ENCODE measurements at places on chromosomes 4 and X.

DNA sequence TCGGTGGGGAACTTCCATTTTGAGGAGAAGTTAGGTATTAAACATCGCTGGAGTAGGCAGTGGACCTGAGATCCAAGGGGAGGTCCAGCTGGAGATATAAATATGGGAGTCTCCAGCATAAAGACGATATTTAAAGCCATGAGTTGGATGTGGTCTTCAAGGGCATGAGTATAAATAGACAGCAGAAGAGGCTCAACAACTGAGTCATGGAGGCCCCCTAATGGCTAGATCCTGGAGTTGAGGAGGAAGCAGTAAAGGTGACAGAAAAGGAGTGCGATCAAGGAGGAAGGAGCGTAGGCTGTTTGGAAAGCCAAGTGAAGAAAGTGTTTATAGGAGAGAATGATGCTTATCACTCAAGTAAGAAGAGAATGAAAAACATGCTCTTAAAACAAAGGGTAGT lies 18.1 kb upstream of the APBB2 start:
- no peak for DNase-seq

- DNase-seq, result no peak
Observed at GRCh38 chr4:139968831-139969230, 185.2 kb downstream of the MAML3 start.

- peak; percentile 46 for DNase-seq
Observed at GRCh38 chr4:25993395-25994185, 79.6 kb downstream of the SMIM20 start.

DNA sequence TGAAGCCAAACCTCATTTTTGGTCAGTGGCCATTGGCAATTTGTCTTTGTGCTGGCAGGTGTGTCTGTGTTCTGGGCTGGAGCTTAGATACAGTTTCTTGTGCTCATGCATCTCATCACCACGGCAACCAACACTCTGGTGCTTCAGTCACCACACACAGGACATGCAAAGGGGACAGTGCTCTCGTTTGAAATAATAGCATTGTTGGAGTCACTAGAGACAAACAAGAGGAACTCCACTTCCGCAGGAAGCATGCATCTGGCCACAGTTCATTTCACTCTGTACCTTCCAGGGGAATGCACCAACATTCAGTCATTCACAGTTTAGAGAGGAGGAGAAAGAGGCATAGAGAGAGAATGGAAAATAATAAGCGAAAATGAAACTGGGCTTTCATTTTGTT lies 267.4 kb downstream of the ANK2 start:
- DNase-seq, result no peak

DNA sequence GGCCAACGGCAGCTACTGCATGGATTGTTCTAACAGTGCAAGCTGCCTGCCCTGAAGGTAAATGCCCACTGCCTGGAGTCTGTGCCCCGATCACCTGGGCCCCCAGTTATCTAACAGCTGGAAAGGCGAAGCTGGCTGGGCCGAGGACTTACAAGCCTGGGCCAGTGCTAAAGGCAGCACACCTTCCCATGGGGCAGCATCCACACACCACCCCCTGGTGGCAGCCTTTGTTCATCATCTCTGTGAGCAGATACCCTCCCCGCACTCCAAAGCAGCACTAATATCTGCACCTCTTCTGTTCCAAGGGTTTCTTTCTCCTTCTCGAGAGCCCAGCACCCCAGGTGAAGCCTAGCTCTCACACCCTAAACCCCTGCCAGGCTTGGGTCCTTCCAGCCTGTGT lies 7.6 kb downstream of the SLC2A9 start:
- peak; percentile 65 for DNase-seq

DNA sequence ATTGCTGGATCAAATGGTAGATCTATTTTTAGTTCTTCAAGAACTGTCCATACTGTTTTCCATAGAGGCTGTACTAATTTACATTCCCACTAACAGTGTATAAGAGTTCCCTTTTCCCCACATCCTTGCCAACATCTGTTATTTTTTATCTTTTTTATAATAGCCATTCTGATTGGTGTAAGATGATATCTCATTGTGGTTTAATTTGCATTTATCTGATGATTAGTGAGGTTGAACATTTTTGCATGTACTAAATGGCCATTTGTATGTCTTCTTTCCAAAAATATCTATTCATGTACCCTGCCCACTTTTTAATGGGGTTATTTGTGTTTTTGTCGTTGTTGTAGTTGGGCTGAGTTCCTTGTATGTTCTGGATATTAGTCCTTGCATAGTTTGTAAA lies 35.4 kb upstream of the PRKG2 start:
- no peak for DNase-seq

DNA sequence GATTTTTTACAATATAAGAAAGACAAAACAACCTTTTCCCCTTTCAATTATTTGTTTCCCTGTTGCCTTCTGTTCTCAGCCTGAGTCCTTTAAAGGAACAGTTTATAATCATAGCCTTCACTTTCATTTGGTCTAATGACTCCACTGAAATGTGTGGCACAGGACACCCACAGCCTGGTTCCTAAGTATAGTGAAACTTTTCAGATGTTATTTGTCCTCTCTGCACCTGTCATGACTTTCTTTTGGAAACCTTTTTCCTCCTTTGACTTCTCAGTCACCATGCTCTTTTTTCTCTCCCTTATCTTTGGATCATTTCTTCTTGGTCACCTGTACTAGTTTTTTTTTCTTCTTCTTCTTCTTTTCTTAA lies 237.8 kb upstream of the ANXA3 start:
- DNase-seq, result no peak

- no peak for DNase-seq
Observed at GRCh38 chrX:129875669-129876068, 30.3 kb upstream of the UTP14A start.

- no peak for DNase-seq
Observed at GRCh38 chr4:55783584-55783983, 36.0 kb upstream of the EXOC1L start.

GRCh38 chrX:20382518-20383297 lies 116.0 kb upstream of the RPS6KA3 start:
- no peak for DNase-seq

- no peak for DNase-seq
Observed at GRCh38 chr4:154566639-154567204, 3.9 kb downstream of the FGB start.

- DNase-seq, result no peak
Observed at GRCh38 chr4:99593781-99594641, 19.4 kb downstream of the MTTP start.

GRCh38 chrX:4809571-4809970 lies 1096.1 kb upstream of the PRKX start:
- no peak for DNase-seq

DNA sequence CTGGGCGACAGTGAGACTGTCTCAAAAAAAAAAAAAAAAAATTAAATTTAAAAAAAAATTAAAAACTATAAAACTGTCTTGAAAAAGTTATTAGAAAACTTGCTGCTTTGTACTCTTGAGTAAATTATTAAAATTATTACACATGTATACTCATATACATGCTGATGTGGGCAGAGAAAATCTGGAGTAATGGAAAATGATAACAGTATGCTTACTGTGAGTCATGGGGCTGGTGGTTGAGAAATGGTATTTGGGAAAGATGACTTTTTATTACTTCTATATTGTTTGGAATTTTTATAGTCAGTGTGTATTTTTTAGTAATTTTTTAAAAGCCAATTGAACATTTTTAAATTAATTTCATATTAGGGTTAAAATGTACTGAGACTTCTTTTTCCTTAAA lies 7.5 kb downstream of the YY2 start:
- no peak for DNase-seq

GRCh38 chrX:15204130-15204751 lies 65.6 kb downstream of the ASB9 start:
- no peak for DNase-seq

GRCh38 chrX:49019599-49020249 lies 17.7 kb upstream of the GRIPAP1 start:
- no peak for DNase-seq

- no peak for DNase-seq
Observed at GRCh38 chr4:114364857-114365256, 233.8 kb upstream of the UGT8 start.

DNA sequence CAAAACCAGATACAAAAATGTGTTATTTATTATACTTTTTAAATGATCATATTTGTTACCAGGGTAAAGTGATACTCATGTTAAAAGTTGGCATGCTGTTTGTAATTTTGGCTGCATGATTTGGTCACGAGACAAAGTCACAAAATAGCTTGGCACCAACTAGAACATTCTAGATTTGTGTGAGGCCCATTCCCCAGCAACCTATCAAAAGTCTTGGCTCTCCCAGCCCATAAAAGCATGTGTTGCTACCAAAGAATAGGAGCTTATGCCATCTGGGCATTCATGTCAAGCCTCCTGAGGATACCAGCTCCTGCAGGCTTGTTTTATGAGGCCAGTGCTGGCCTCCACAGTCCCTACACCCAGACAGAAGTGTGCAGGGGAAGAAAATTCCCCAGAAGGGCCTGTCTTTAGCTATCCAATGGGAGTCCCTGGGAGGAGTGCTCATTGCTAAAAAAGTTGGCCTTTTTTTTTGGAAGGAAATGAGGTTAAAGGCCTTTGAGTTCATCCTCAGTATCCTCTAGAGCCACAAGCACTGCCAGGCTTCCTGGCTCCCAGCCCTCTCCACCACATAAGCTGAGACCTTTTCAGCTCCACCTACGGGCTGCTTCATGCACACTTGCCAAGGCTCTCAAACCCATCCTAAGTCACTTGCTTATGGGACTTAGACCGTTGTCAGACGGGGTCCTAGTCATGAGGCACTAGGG lies 211.9 kb upstream of the EOLA2 start:
- DNase-seq, result peak; percentile 43

DNA sequence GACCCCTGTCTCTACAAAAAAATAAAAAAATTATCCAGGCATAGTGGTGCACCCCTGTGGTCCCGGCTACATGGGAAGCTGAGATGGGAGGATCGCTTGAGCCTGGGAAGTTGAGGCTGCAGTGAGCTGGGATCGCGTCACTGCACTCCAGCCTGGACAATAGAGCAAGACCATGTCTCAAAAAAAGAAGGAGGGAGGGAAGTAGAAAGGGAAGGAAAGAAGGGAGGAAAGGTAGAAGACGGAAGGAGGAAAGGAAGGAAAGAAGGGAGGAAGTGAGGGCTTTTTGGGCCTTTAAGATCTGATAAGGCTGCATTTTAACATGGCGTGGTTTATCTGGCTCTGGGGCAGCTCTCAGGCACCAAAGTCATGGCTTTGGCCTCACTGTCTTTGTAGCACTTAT lies 10.4 kb downstream of the PDK3 start:
- no peak for DNase-seq

- DNase-seq, result no peak
Observed at GRCh38 chrX:39115166-39115565, 313.9 kb downstream of the MID1IP1 start.

GRCh38 chr4:8647626-8648025 lies 55.1 kb downstream of the CPZ start:
- no peak for DNase-seq

- DNase-seq, result no peak
Observed at GRCh38 chr4:2083116-2083825, 24.1 kb downstream of the NAT8L start.

GRCh38 chr4:183262776-183263100 lies 57.3 kb downstream of the CLDN22 start:
- DNase-seq, result no peak

DNA sequence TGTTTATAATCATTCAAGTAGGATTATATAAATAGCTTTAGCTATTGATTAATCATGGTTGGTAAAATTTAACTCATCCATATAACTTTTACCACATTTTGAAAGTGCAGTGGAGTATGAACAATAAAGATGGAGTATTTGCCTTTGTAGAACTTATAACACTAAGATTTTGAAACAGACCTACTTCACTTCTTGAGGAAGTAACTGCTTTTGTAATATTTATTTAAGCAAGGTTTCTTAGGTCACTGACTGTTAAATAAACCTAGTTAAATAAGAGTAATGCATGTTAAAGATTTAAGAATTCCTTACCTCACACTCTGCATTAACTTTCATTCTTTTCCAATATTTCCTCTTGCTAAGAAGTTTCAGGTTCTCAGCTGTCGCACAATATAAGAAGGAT lies 242.5 kb downstream of the CFAP299 start:
- DNase-seq, result no peak

GRCh38 chrX:39907964-39908661 lies 189.6 kb downstream of the BCOR start:
- DNase-seq, result peak; percentile 61

- no peak for DNase-seq
Observed at GRCh38 chr4:52572936-52573485, 86.1 kb downstream of the USP46 start.

DNA sequence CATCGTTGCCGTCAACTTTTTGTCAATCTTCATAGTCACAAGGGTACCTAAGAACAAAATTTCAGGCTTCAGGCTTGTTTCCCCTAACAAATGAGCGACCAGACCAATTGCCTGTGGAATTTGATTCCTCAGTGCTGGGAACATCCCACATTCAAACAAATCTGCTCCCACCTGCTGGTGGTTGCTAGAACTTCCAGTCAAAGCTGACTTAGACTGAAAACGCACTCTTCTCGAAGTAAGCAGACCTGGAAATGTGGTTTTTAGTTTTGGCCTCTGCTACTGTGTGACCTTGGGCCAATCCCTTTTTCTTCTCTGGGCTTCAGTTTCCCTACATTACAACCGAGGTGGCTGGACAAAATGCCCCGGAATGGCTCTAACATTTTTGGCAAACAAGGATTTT lies 1.8 kb upstream of the GABRQ start:
- no peak for DNase-seq

GRCh38 chr4:79574741-79575451 lies 166.9 kb upstream of the GK2 start:
- DNase-seq, result no peak

GRCh38 chrX:118975831-118976598 lies 1.6 kb downstream of the LONRF3 start:
- peak; percentile 85 for DNase-seq

DNA sequence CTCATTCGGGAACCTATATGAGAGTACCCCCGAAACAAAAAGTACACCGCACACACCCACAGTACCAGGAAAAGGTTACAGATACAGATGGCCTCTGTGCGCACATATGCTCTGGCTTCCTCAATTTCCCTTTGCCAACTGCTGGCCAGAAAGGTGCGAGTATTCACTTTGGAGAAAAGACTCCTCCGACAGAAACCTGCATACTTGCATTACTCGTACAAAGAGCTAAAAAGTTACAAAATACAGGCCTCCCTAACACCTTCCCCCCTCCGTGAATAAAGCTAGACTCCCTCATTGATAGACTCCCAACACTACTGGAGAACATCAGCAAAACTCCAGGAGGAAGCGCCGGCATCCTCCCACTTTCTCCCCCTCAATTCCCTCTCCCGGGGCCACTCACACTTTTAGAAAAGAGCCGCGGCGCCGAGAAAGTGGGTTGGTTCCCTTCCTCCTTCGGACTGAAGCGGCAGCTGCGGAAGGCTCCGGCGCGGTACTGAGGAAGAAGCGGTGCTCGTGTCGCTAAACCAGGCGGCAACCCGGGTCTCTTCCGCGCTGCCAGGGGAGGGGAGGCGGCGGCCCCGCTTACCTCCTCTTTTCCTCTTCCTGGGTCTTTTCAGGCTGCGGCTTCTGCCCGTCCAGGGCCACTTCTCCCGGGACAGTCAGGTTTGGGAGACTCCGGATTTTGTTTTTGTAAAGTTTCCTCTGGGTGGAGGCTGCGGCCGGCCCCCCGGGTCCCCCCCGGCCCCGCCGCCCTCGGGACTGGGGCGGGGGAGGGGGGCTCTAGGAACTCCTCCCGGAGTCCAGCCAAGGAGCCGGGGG lies 1.1 kb downstream of the FBXW7 start:
- peak; percentile 76 for DNase-seq

Data from Right ventricle myocardium superior (tissue), 1 donor.